Activated T-helper 1 cell treated with anti-CD3 and anti-CD28 coated beads, Interleukin-12 subunit alpha, Interleukin-12 subunit beta, Interleukin-2, Interleukin-4 antibody, amounts not matched to agents 30 ng/mL and 10 ng/mL and 1 ng/mL, durations not matched to agents 14 hours and 24 hours and 36 hours (primary cell): ENCODE measurements at places on chromosomes 12 and 14. TPM values are rescaled to one million over a fixed set of nuclear protein-coding genes. Genes with fewer than 3 reads are reported as not detected.

RAPGEF3 gene
- 4.7 and 6.5 TPM in 2 replicates for total RNA-seq

LALBA gene
- total RNA-seq, result not detected in 2 replicates

COQ6 gene
- 17.9 and 19.2 TPM in 2 replicates for total RNA-seq

SPTB gene
- not detected in 2 replicates for total RNA-seq

DDN gene
- total RNA-seq, result 0.78 and 1.1 TPM in 2 replicates

HIF1A gene
- total RNA-seq, result 241 and 247 TPM in 2 replicates

PLA2G1B gene
- total RNA-seq, result not detected in 2 replicates

SIRT4 gene
- total RNA-seq, result 1.0 and 1.7 TPM in 2 replicates

RHOJ gene
- not detected in 2 replicates for total RNA-seq

ACOT4 gene
- 1.1 and 1.9 TPM in 2 replicates for total RNA-seq

KCNC2 gene
- not detected in 2 replicates for total RNA-seq

SLC11A2 gene
- total RNA-seq, result 56.9 and 63.9 TPM in 2 replicates

FBXO21 gene
- total RNA-seq, result 24.8 and 25.2 TPM in 2 replicates

OTUB2 gene
- 1.5 TPM in 2 replicates for total RNA-seq

TPH2 gene
- total RNA-seq, result not detected in 2 replicates

GLI1 gene
- total RNA-seq, result 1.5 and 2.5 TPM in 2 replicates

C12orf56 gene
- 0.15 TPM in 1 of 2 replicates, not detected in the other for total RNA-seq
